NCI-H774 (cell line): ENCODE measurements at places on chromosomes 3 and 15.

DNA sequence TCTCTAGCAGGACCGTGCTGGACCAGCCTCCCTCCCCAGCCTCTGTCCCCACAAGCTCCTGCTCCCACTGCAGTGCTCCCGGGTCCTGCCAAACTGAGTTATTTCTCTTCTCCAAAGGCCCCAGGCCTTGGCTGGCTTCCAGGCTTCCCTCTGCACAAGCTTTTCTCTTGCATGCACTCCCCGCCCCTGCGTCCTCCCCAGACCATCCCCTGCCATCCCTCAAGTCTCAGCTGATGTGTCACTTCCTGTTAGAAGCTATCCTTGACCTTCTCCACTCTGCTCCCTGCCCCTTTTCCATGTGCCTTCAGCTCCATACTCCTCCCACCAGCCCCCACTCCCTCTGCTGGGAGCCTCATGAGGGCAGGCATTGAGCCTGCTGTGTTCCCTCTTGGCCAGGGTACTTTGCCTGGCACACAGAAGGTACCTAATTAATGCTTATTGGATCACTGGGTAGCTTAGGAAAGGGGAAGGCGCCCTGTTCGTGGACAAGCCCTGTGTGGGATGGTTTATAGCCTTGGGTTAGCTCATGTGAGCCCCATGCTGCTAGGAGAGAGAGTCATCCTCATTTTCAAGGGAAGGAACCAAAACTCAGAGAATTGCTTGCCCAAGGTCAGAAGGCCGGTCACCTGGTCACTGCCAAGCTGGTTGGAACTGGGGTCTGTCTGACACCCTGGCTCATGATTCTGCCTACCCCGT is 56.4 kb downstream of the FEM1B start:
- DNase-seq: no peak

DNA sequence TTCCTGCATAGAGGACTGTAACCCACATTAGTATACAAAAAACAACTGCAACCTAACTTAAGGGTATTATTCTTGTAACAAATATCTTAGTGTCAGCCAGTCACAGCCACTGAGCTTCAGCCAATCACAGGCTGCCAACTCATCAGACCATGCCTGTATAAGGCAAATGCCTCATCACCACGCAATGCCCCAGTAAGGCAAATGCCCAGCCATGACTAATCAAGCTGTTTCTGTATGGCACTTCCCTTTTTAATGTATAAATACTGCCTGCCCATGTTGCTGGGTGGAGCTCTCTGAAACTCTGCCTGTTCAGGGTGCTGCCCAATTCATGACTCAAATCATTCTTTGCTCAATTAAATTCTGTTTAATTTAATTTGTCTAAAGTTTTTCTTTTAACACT is 18.4 kb upstream of the GABRA5 start:
- no peak for DNase-seq

DNA sequence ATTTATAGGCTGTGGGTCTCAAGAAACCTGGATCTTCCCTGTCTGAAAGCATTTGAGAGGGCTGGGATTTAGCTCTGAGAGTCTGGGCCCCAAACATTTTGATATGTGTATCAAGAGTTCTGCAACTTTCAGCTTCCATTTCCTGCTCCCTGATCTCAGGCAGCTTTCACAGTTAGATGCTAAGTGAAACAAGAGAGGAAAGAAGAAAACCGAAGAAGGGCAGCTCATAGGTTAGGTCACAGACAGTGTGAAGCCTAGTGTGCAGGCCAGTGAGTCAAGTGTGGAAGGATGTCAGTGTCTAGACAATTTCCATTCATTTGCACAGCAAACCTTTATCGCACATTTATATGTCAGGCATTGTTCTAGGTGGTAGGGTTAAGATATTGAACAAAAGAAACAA is 173.6 kb upstream of the PROK2 start:
- no peak for DNase-seq

DNA sequence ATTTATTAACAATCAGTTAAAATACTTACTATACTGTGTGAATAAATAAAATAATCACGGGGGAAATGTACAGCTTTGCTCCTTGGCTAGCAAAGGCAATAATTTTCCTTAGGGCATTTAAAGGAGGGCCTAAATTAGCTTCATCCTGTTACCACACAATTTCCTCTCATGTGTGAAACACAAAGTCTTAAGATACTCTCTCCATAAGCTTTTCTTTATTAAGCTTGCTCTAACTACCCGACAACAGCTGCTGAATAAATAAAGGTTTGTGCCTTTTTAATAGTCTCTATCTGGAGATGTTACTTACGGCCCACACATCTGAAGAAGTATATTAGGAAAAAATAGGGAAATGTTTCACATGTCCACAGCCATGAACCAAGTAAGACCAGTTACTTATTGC is 29.7 kb downstream of the ZNF106 start:
- no peak for DNase-seq

- DNase-seq: no peak
Measured at GRCh38 chr3:59998058-59998457, 948.2 kb upstream of the CFAP20DC start.

DNA sequence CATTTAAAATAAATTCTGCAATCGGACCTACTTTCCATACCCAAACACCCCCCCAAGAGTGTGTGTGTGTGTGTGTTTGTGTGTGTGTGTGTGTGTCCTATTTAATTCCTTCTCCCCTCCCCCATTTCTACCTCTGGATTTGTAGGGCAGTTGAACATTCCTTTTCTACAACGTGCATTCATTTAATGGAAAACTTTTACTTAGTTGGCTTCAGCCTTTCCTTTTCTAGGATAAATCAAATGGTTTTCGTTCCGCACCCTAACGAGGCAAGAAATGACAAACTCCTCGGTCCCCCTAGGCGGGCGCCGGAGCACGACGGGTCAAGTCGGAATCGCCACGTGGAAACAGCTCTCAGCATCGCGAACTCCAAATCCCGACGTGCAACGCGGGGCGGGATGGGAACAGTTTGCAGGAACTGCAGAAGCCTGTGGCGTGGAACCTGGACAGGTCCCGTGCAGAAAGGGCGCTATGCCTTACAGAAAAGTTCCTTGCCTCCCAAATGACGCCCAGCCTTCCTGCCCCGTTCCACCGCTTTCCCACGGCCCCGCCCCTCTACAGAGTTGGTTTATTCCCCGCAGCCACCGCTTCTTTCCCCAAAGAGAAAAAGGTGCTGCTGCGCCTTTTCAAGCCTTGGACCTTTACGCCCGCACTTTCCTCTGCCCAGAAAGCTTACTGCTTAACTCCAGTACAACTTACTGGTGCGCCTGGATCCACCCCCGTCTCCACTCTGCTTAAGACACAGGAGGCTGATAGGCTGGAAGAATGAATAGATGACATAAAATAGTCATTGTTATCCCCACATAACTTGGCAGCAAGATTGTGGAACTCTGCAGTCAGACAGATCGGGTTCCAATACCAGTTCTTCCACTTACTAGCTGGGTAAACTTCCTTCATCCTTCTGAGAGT is 1.1 kb upstream of the EIF2B5 start:
- DNase-seq: peak; percentile 87

GRCh38 chr3:30201715-30202114 is 404.7 kb upstream of the TGFBR2 start:
- no peak for DNase-seq

- no peak for DNase-seq
Measured at GRCh38 chr3:27165321-27165721, 203.9 kb downstream of the NEK10 start.

DNA sequence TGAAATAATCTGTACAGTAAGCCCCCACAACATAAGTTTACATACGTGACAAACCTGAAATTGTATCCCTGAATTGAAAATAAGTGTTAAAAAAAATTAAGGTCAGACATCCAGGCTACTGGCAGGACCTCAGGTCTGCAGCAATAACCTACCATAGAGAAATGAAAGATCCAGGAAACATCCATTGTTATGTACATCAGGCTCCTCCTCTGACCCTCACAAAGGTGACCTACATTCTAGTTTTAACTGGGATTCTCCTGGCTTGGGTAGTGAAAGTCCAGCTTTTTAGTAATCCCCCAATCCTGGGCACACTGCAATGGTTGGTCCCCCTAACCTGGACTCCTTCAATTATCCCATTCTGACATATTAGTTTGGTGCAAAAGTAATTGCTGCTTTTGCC is 749.6 kb upstream of the LMCD1 start:
- DNase-seq: no peak

- no peak for DNase-seq
Measured at GRCh38 chr15:49734831-49735508, 114.1 kb downstream of the DTWD1 start.

GRCh38 chr3:14297784-14298236 is 104.6 kb upstream of the SLC6A6 start:
- no peak for DNase-seq

GRCh38 chr3:124787476-124788195 is 57.4 kb downstream of the UMPS start:
- no peak for DNase-seq

GRCh38 chr15:62125773-62126172 is 39.3 kb downstream of the C2CD4B start:
- DNase-seq: peak; percentile 64

- no peak for DNase-seq
Measured at GRCh38 chr3:4831580-4831950, 147.7 kb upstream of the BHLHE40 start.

DNA sequence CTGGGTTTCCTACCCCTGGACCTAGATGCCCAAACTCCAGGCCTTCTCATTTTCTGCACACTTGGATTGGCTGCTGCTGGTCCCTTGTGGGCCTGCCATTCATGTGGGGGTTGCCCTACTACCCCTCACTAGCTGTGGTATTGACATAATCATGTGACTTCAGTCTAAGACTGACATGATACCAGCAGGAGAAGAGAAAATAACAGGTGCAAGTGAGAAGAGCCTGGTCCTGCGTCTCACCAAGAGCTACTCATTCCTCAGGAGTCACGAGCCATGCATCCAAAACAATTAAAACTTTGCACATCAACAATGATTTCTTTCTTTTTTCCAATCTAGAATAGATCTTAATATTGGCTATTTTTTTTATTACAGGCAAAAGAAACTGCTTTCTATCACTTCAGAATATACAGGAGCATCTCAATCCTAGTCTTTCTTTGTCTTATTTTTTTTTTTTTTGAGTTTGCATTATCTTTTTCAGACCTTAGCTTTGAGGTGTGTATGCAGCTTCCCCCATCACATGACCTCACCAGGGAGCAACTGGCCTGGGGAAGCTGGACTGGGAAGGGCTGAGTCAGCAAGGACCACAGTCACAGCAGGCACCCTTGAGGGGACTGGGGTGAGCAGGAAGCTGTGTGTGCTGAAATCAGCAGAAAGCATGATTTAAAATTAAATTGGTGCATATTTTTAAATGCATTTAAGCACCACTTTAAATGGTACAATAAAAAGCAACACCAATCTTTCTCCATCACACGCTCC is 27.6 kb downstream of the SLC9A9 start:
- DNase-seq: no peak

- DNase-seq: no peak
Measured at GRCh38 chr15:73818308-73818985, 54.9 kb upstream of the TBC1D21 start.

- DNase-seq: no peak
Measured at GRCh38 chr15:40918799-40919392, 10.2 kb upstream of the DLL4 start.

DNA sequence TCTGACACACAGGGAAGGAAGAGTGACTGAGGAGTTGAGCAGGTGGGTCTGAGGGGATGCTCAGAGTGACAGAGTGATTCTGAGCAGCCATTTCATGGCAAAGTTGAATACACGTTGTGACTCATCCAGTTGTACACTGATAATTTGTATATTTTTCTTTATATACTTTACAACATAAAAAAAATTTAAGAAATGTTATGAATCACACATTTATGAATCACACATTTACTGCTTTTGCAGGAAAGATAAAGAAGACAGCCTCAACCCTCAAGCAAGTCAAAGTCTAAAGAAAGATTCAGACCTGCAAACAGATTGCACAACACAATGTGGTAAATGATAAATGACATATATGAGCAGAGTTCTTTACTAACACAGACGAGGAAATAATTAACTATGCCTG is 21.0 kb upstream of the CHMP2B start:
- no peak for DNase-seq

- no peak for DNase-seq
Measured at GRCh38 chr3:30342318-30343060, 263.9 kb upstream of the TGFBR2 start.

DNA sequence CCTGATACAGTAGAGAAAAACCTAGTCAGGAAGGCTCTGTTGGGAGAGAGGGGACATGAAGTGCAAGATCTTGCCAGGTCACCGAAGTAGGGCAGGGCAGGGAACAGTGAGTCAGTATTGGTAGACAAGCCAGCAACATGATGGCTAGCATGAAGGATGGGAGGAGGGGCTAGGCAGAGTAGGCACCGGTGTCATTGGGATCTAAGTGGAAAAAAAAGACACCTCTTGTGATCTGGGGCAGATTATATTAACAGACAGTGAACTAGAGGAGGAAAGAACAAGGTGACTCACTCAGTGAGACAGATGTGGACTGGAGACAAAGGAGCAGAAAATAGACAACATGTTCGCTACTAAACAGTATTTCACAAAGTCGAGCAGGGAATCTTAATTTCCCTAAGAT is 149.2 kb upstream of the SLC24A5 start:
- no peak for DNase-seq

DNA sequence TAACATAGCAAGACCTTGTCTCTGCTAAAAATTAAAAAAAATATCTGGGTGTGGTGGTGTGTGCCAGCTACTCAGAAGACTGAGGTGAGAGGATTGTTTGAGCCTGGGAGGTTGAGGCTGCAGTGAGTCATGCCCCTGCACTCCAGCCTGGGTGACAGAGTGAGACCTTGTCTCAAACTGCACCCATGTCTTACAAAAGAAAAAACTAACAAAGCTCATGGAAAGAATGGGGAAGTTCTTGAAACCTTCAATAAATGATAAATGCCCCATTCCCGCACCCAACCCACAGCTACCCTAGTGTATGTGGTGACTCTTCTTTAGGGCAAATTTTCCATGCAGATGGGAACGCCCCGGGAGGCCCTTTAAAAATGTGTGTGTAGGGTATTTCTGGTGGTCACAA is 28.3 kb downstream of the RPLP1 start:
- DNase-seq: no peak

DNA sequence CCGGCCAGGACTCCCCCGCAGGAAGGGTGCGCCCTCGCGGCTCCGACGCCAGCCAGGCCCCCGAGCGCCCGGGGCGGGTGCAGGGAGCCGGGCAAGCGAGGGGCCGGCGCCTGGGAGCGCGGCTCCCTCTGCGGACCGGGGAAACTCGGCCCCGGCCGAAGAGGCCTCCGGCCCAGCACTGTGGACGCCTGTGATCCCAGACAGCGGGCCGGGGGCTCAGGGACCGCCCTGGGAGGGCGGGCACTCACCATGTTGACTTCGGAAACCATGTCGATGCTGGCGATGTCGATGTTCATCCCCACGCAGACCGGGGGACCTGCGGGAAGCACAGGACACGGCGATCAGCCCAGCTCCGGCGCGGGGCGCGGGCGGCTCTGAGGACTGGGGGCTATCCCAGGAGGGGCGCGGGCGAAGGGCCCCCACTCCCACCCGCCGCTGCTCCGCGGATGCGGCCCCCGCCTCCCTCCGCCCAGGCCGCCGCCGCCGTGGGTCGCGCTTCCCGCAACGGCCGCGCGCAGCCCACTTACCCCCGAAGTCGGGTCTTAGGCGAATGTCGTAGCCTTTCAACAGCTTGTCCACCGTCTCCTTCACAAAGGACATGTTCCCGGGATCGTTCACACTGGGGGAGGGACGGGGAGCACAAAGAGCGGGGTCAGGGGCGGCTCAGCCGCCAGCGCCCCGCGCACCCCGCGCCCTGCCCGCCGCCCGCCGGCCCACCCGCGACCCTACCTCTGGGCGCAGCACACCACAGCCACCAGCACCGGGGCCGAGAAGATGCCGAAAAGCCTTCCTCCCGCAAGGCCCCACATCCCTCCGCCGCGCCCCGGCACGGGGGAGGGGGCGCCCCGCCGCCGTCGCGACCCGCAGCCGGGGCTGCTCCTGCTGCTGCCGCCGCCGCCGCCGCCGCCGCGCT is at the start of gene GABRB3:
Gene GABRB3 (minus strand): TSS at position 913 of the 913 bp plus-strand sequence.
- no peak for DNase-seq

- peak; percentile 88 for DNase-seq
Measured at GRCh38 chr3:191328962-191329653, at the start of gene CCDC50. CCDC50 (plus strand) TSS chr3:191329394; CDS start chr3:191329675, 281 bp downstream.
